Upper lobe of right lung (tissue), 1 donor: ENCODE measurements at places on chromosomes 2 and 18. TPM values are rescaled to one million over a fixed set of nuclear protein-coding genes. Genes with fewer than 3 reads are reported as not detected.
A peak's percentile ranks its signal among the peaks of the same experiment; 100 is the strongest.

GRCh38 chr2:32358111-32358482 is 1.3 kb downstream of the BIRC6 start:
- H3K4me3 ChIP-seq, result peak overlapping the region; percentile 96
- no peaks in the 10 kb centered on the region for H3K27me3 ChIP-seq
- H3K4me1 ChIP-seq, result peaks cover 31% of the 10 kb centered on the region
- peak overlapping the region; percentile 66 for H3K27ac ChIP-seq
- no peaks in the 10 kb centered on the region for H3K36me3 ChIP-seq
- DNase-seq, result no peak

- DNase-seq, result no peak
- H3K36me3 ChIP-seq, result no peaks in the 10 kb centered on the region
Measured at GRCh38 chr18:35835833-35836232, 136.6 kb upstream of the RMP24 start.

DNA sequence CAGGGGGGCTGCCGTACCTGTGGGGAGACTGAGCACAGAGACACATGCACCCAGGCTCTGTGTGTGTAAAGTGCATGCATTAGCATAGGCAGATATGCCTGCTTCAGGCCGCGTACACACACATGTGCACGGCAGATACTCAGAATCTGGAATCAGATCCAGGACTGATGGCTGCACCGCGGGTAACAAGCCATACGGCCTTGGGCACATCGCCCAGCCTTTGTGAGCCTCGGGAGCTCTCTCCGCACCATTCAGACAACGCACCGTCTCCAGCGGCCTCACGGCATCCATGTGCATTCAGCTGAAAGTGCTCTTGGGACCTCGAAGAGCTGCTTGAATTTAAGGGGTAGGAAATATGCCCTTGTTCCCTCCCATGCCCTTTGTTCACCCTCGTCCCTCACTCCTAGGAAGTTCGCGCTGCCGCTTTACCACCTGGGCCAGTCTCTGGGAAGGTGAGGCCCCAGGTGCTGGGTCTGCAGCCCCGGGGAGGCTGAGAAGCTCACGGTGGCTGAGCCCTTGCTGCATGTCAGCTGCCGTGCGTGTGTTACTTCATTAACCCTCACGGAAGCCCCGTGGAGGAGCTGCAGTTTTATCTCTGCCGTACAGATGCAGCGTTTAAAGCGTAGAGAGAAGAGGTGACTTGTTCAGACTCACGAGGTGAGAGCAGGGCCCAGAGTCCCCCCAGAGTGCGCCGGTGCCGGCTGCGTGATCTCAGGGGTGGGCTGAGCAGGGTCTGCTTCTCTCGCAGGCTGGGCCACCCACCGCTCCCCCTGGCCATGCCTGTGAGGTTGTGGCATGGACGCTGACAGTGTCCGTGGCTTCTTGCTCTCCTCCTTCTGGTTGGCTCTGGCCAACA is 377.7 kb upstream of the MYT1L start:
- H3K36me3 ChIP-seq, result no peaks in the 10 kb centered on the region
- no peak for DNase-seq
- H3K27me3 ChIP-seq, result peaks cover 9% of the 10 kb centered on the region
- no peaks in the 10 kb centered on the region for H3K4me1 ChIP-seq
- no peak overlapping the region for H3K27ac ChIP-seq

DNA sequence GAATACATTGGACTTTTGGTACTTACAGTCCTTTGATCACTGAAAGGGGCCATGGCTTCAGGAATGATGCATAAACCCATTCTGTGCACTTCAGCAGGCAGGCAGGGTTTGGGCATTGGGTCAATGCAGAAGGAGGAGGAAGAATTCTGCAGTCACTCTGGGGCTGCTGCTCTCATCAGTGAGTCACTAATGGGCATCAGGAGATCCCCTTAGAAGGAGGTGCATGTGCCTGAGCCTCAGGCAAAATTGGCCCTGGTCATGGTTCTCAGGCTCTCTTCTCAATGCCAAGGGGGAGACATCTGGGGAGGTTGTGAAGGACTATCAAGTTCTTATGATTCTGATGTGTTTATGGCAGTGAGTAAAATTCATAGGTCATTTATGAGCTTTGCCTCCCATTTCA is 52.0 kb upstream of the TNP1 start:
- H3K36me3 ChIP-seq, result no peaks in the 10 kb centered on the region
- no peaks in the 10 kb centered on the region for H3K4me1 ChIP-seq
- no peak overlapping the region for H3K27ac ChIP-seq
- no peaks in the 10 kb centered on the region for H3K27me3 ChIP-seq

DNA sequence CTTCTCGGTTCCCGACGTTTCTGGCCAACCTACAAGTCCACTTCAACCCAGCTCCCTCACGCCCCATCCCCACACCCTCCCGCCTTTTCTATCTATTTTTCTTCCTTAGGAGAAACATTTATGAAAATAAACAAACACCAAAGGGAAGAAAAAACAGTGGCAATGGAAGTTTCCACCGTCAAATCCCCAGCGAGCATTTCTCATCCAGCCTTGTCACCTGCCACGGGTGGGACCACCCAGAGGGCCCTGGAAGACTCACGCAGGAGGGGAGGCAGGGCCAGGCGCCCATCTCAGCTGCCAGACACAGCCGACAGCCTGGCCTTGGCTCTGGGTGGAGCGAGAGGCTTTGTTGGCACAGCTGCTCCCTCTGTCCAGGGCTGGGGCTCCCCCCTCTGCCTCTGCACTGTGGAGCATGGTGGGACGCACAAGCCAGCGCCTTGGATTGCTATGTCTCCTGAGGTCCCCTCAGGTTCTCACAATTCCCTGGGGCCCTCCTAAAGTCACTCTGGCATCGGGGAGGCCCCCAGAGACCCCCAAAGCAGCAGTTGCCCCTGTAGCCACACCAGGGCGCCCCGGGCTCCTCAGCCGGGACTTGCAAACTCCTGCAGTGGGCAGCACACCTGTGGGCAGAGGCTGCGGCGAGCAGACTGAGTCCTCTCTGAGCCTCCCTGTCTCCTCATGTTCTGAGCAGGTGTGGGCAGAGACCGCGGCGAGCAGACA is 395.7 kb upstream of the SALL3 start:
- no peaks in the 10 kb centered on the region for H3K27me3 ChIP-seq
- no peak overlapping the region for H3K27ac ChIP-seq
- no peaks in the 10 kb centered on the region for H3K4me1 ChIP-seq
- no peak overlapping the region for H3K4me3 ChIP-seq

DNA sequence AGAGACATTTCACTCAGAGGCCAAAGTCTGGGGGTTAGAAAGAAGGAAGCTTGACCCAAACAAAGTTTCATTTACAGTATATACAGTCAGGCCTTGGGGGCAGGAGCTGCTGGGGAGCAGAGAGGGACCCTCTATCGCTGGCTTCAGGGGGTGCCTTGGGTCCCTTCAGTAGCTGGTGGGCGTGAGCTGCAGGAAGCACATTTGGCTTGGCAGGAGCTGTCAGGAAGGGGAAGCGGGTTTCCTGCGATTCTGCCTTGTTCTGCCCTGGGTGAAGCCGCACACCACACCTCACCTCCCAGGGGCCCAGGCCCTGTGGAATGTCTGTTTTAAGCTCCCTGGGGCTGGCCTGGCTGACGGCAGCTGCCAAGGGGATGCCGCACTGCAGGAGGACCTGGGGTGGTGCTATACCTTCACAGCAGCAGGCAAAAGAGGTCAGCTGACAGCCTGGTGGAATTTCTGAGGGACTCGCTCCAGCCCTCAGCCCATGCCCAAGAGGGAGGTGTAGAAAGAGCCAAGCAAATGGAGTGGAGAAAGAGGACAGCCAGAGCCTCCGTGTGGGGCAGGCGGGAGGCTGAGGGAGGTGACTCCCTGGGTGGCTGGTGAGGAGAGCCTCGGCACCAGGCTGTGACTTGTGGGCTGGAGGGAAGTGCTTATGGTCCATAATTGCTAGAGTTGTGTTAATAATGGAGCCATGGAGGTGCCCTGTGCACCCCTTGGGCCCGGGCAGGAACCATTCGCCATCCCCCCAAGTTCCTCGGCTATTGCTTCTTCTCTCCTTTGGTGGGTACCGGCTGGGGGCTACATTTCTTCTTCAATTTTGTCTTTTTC is 43.9 kb downstream of the PSD4 start:
- no peaks in the 10 kb centered on the region for H3K36me3 ChIP-seq
- peaks cover 23% of the 10 kb centered on the region for H3K4me1 ChIP-seq
- peak overlapping the region; percentile 82 for H3K27ac ChIP-seq
- no peak for DNase-seq
- H3K4me3 ChIP-seq, result no peak overlapping the region

DNA sequence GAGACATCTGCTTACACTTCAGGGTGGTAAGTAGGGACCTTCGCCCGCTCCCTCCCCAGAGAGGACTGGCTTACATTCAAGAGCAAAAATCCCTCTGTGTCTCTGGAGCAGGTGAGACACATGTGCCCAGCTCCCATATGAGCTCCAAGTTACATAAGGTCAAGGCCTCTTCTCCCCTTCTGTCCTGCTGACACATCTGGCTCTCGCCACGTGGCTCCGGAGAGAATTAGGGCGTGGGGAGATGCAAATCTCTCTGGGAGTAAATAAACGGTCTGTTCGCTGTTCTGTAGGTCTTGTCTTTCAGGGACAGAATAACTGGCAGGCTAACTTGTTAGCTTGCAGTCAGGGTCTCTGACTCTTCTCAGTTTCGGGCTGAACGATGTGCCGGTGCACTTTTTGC is 16.2 kb downstream of the MRO start:
- no peaks in the 10 kb centered on the region for H3K4me1 ChIP-seq
- H3K27ac ChIP-seq, result no peak overlapping the region
- DNase-seq, result no peak

DNA sequence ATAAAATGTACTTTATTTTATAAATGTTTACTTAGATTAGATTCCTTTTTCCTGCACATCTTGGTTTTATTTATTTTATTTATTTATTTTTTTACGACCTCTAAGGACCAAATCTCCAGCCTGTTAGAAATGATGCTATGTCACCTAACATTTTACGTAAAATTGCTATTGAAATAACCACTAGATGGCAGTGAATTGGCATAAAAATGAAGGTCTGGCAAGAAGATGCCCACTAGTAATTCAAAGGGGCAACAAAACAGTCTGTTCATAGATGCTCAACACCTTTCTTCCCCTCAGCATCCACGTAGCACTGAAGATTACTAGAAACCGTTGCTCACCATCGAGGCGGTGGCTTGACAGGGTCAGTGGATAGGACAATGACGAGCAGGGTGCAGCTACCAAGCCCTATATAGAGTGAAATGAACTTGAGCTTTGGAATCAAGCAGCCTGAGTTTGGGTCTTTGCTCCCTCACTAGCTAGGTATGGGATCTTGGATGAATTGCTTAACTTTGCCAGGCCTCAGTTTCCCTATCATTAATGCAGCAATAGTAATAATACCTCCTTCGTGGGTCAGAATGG is 128.7 kb upstream of the L3MBTL4 start:
- no peaks in the 10 kb centered on the region for H3K36me3 ChIP-seq
- no peak for DNase-seq
- H3K27me3 ChIP-seq, result no peaks in the 10 kb centered on the region
- no peak overlapping the region for H3K4me3 ChIP-seq
- H3K4me1 ChIP-seq, result no peaks in the 10 kb centered on the region

GRCh38 chr18:64639536-64639935 is 490.6 kb upstream of the LINC00305 start:
- H3K27me3 ChIP-seq, result no peaks in the 10 kb centered on the region
- no peak overlapping the region for H3K27ac ChIP-seq
- no peaks in the 10 kb centered on the region for H3K36me3 ChIP-seq

- peaks cover 5% of the 10 kb centered on the region for H3K27me3 ChIP-seq
- DNase-seq, result no peak
- no peak overlapping the region for H3K4me3 ChIP-seq
- H3K27ac ChIP-seq, result no peak overlapping the region
- no peaks in the 10 kb centered on the region for H3K4me1 ChIP-seq
Measured at GRCh38 chr2:50529600-50530218, 502.2 kb downstream of the NRXN1 start.

DNA sequence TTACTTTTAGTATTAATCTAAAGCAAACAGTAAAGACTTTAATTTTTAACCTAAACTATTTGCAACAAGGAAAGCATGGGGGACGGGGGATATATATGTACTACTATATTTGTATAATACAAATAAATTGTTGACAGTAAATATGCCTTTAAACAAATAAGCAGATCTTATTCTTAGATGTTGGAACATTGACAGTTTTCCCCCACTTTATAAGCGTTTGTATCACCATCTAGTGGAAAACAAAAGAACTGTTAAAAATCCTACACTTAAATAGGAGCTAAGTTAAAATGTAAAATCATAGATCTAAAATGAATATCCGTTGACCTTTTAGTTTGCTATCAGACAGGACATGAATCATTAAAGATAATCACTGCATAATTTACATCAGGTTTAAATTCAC is 50.0 kb downstream of the RBBP8 start:
- no peak for DNase-seq
- peaks cover 3% of the 10 kb centered on the region for H3K4me1 ChIP-seq
- H3K4me3 ChIP-seq, result no peak overlapping the region

GRCh38 chr2:3128786-3129185 is 248.8 kb downstream of the EIPR1 start:
- no peaks in the 10 kb centered on the region for H3K36me3 ChIP-seq
- no peaks in the 10 kb centered on the region for H3K27me3 ChIP-seq
- peak; percentile 21 for DNase-seq
- H3K27ac ChIP-seq, result no peak overlapping the region
- H3K4me3 ChIP-seq, result no peak overlapping the region

DNA sequence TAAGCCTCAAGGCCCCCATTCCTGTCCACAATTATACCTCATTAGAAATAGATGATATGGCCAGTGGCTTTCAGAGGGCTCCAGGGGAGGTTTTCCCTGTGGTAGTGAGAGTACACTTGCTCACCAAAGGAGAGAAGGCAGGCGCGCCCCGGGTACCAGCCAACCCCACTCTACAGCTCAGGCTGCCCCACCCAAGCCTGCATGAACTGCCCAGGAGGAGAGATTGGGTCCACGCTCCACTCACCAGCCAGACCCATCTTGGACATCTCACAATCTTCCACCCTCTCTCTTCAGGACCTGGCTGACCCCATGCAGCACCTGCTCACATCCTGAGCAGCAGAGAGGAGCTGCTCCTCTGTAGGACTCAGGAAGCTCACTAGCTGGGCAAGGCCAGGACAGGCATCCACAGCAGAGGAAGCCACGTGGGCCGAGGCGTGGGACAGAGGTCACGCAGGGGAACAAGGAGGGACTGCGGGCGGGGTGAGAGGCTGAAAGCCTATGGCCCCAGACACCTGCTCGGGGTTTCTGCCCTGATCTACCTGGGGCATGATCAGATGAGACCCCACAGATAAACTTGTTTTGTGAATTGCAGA is 53.9 kb upstream of the GLI2 start:
- peaks cover 6% of the 10 kb centered on the region for H3K27me3 ChIP-seq
- H3K4me1 ChIP-seq, result no peaks in the 10 kb centered on the region
- no peak overlapping the region for H3K4me3 ChIP-seq
- H3K27ac ChIP-seq, result no peak overlapping the region
- H3K36me3 ChIP-seq, result no peaks in the 10 kb centered on the region

The PHLPP1 gene
- total RNA-seq, result 11.9 TPM

The GRHL1 gene
- 2.7 TPM for total RNA-seq

The TMEM178A gene
- total RNA-seq, result 9.5 TPM

The TGIF1 gene
- total RNA-seq, result 48.4 TPM

The SULT1C4 gene
- 11.6 TPM for total RNA-seq

The GPAT2 gene
- 3.2 TPM for total RNA-seq

The AAMP gene
- 55.9 TPM for total RNA-seq

The SERPINB3 gene
- total RNA-seq, result not detected

The TNS1 gene
- 669 TPM for total RNA-seq
